DMS79 (cell line): ENCODE measurements at places on chromosomes 6 and 20.
A peak's percentile ranks its signal among the peaks of the same experiment; 100 is the strongest.

DNA sequence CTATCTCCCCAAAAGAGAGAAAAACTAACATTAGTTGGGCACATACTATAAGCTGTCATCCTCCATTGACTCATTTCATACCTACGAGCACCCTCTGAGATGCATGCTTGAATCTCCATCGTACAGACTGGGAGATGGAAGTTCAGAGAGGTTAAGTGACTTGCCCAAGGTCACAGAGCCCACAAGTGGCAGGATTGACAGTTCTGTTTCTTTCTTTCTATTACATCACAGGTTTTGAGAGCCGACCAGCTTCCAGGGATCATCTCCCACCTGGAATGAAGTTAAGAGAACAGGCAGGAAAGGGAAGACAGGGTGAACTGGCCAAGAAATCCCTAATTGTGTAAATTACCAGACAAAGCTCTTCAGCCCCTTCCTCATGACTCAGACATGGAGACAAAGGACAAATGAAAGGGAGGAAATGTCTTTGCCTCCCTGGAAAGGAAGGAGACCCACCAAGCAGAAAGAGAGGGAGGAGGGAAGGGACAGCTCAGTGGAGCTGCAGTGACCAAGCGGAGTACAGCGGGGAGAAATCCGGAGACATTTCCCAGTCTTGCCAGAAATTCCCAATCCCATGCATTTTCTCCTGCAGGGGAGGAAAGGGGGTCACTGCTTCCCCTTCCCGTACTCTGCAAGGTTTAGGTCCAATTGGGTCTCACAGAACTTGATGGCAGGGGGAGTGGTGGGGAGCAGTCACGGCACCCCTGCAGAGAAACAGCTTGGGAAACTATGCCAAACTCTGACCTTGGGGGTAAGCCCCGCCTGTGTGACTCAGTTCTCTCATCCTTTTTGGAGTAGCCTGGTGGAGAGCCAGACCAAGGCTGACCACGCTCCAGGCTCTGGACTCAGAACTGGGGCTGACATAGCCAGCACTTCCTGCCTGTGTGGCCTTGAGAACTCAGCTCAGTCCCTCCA lies 154.3 kb downstream of the ANKRD60 start:
- DNase-seq, result no peak

DNA sequence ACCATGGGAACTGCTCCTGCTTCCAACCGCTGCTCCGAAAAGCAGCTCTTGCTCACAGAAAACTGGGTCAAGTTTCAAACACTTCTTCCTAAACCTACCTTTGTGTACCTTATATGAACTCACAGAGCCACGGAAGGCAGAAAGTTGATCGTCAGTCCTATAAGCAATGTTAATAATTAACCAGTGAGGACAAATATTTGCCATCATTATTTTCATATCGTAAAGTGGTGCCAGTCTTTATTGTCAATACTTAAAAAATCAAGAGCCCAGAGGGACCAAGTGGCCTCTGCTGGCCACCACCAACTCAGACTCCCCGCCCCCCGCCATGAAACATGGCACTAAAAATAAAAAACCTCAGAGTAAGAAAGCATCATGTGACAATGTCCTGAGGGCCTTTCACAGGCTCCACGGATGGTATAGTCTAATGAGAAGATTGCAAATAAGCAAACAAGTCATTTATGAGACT lies 9.1 kb upstream of the PBOV1 start:
- DNase-seq, result peak; percentile 97

DNA sequence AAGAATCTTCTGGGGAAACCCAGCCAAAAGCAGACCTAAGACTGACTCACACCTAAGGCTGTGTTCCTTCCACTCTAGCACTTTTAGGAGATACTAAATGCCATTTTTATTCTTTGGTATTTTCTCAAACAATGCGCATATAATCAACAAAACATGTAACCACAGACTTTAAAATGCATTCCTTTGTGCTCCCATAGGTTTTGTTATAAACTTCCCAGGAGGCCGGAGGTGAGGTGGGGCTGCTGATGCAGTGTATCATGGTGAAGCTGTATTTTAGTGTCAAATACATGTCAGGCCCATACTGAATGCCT lies 155.2 kb downstream of the BTBD3 start:
- no peak for DNase-seq

- DNase-seq, result no peak
Measured at GRCh38 chr6:153424719-153425400, 293.8 kb upstream of the RGS17 start.

DNA sequence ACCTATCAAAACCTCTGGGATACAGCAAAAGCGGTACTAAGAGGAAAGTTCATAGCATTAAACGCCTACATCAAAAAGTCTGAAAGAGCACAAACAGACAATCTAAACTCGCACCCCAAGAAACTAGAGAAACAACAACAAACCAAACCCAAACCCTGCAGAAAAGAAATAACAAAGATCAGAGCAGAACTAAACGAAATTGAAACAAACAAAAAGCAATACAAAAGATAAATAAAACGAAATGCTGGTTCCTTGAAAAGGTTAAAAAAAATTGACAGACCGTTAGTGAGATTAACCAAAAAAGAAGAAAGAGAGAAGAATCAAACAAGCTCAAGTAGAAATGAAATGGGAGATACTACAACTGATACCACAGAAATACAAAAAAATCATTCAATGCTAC lies 302.3 kb downstream of the RNGTT start:
- no peak for DNase-seq

DNA sequence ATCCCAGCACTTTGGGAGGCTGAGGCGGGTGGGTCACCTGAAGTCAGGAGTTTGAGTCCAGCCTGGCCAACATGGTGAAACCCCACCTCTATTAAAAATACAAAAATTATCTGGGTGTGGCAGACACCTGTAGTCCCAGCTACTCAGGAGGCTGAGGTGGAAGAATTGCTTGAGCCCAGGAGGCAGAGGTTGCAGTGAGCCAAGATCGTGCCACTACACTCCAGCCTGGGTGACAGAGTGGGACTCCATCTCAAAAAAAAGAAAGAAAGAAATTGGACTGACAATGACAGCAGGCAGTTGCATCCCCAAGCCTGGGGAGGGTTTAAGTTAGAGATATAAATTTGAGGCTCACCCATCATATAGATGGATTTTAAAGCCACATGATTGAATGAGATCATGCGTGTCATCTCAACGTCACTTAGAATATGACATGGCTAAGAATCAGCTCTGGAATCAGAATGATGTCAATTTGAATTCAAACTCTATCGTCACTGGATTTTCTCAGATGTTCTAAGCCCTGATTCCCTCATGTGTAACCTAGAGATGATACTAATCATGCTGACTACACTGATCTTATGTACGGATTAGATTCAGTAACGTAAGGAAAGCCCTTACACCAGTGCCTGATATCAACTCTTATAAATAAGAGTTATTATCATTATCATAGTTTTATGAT lies 534.0 kb upstream of the JARID2 start:
- no peak for DNase-seq

DNA sequence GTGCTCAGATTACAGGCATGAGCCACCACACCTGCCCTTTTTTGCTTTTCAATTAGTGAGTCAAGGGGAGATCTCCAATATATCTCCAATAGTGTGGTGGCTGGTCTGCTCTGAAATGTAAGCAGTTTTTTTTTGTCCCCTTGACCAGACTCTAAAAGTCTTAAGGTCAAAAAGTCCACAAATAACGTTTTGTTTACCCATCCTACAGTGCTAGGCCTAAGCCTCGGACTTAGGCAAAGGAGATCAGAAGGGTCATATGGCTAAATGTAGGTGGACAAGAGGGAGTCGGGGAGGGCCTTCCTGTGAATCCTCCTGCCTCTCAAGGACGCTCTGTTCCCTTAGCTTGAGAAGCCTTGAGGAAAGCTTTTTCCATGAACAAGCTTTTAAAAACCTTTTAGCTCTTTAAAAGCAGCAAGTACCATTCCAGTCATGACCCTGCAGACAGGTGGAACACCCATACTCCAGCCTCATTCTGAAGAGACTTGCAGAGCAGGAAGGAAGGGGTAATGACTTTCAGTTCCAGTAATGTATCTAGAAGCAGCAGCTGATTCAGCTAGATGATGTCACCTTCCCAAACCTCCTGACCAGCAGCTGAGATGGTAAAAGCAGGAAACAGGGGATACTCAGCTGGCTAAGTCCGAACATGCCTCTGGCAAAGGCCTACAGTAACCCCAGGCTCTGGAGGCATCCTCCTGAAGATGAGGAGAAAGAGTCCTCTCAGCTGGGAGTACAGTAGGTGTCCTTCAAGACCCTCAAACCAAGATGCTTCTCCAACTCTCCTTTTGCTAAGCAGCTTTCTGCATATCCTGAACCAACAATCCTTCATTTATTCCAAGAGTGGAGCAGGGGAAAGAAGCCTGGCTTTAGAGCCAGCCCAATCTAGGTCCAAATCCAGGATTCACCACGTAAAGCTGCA lies 23.6 kb downstream of the BCL2L1 start:
- peak; percentile 98 for DNase-seq

DNA sequence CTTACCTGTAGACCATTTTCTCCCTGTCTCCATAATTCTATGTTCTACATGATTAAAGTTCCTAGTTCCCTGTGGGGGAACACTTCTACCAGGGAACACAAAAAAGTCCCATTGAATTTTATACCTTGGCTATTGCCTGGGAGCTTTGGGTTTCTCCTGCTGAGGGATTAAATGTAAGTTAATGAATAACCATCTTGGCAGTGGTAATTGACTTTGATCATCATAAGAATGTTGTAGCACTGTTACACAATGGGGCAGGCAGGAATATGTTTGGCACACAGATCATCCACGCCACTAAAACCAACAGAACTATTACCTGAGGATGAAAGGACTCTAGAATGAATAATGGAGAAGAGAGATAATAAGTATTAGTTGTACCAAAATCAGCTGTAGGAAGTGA lies 1106.2 kb upstream of the GJE1 start:
- no peak for DNase-seq

DNA sequence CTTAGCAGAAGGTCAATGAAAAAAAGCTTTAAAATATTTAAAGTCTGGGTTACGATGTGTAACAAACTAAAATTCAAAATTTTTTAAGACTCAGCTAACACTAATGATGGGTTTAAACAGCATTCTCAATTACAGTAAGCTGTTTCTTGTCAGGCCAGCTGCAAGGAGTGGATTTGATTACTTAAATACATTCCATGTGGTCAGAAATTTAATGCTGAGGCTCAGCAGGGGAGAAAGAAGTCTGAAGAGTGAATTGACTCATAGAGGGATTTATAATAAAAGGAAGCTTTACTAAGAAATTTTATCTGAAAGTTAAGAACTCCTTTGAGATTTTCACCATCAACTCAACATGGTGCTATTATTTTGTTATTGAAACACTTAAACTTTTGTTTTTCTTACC lies 398.6 kb downstream of the KHDRBS2 start:
- DNase-seq, result no peak

- peak; percentile 18 for DNase-seq
Measured at GRCh38 chr6:154928325-154928922, 66.7 kb upstream of the TIAM2 start.

GRCh38 chr20:5100684-5101347 lies 18.9 kb downstream of the PCNA start:
- DNase-seq, result no peak

- DNase-seq, result no peak
Measured at GRCh38 chr6:99364026-99364425, 14.6 kb upstream of the FAXC start.

- peak; percentile 85 for DNase-seq
Measured at GRCh38 chr20:53621482-53622246, 28.0 kb upstream of the ZNF217 start.

GRCh38 chr6:132060591-132060990 lies 109.4 kb upstream of the CCN2 start:
- no peak for DNase-seq

GRCh38 chr20:2891343-2891742 lies 18.1 kb downstream of the PTPRA start:
- no peak for DNase-seq

GRCh38 chr6:157150076-157150475 lies 173.2 kb downstream of the TMEM242 start:
- DNase-seq, result no peak

- no peak for DNase-seq
Measured at GRCh38 chr20:33229843-33230242, 6.0 kb upstream of the BPIFA1 start.

DNA sequence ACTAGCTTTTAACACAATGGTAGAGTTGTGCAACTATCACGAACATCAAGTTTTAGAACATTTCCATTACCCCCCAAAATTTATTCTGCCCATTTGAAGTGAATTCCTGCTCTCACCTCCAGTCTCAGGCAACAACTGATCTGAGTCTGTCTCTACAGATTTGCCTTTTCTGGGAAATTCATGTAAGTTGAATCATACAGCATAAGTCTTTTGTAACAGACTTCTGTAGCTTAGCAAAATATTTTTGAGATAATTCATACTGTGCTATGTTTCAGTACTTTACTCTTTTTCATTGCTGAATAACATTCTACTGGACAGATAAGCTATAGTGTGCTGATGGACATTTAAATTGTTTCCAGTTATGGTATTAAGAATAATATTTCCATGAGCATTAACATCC lies 447.3 kb upstream of the GJE1 start:
- no peak for DNase-seq

GRCh38 chr6:143561105-143561704 lies 49.7 kb upstream of the FUCA2 start:
- DNase-seq, result no peak

- no peak for DNase-seq
Measured at GRCh38 chr6:80021591-80021990, 17.1 kb downstream of the TTK start.

DNA sequence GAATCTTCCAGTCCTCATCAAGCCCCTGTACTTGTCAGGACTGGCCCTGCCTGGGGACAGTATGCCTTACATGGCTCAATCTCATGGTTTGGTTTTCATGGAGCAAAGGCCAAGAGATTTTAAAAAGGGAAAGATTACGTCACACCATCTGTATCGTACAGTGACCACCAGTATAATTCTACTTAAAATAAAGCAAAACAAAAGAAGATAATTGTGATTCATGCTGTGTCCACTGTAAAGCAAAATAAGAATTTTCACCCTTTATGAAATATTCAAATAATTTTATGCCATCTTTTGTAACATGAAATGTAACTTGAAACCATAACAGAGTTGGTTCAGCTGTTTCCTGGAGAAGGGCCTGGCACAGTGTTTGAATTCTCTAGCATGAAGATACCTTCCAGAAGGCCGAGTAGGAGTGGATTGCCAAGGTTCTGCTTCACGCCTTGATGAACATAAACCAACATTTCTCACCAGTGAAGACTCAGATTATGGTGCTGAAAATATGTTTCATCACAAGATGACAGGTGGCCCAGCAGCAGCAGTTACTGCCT lies 486.5 kb downstream of the RFPL4B start:
- DNase-seq, result peak; percentile 59

GRCh38 chr6:39666706-39667489 lies 58.3 kb downstream of the KIF6 start:
- no peak for DNase-seq

- no peak for DNase-seq
Measured at GRCh38 chr6:98107801-98108200, 726.6 kb upstream of the POU3F2 start.
